ENCODE measurements at places on chromosomes 2 and 18.

DNA sequence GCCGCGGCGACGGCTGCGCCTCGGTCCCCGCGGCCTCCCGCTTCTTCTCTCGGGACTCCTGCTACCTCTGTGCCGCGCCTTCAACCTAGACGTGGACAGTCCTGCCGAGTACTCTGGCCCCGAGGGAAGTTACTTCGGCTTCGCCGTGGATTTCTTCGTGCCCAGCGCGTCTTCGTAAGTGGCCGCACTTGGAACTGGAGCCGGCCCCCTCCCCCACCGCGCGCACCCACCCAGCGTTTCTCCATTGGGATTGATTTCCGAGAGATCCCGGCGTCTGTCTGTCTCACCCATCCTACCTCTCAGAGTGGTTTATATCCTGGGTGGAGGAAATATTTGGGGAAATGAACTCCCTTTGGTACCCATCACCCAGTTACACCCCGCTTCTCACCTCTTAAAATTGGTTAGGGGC lies 498 bp downstream of the ITGAV start:
- no peak for DNase-seq

DNA sequence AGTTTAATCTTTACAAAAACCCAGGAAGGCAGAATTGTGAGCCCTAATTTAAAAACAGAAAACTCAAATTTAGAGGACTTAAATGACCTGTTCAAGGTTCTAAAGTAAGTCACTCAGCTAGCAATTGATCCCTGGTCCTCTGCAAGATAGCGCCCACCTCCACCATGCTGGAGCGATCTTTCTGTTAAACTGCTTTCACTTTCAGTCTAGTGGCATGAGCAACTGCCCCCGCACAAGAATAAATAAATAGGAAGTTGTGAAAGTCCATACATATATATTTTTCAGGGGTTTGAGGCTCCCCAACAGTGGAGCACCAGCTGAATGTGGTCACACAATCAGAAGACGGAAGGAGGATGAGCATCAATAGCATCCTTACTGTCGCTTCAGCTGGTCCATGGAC lies 217.9 kb downstream of the NAPG start:
- no peak for DNase-seq

DNA sequence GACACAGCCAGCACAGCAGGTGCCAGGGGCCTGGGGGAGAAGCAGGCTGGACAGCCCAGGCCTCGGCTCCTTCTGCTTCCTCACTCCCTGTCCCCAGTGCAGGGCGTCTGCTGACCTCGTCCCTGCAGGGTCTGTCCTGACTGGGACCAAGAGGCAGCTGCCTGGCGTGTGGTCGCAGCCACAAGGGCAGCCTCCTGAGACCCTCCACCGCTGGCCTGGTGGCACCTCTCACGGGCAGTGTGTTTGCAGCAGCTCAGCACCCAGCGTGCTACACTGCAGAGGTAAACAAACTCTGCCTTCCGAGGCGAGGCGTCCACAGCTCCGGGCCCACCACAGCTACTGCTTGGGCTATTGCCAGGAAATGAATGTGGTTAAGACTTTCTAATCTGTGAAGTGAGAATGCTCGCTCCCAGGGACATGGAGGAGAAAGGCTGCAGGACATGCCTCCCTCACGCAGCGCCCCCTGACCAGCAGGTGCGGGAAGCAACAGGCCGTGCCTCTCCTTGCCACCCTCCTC lies 46.1 kb upstream of the HPCAL1 start:
- DNase-seq, result no peak

GRCh38 chr2:11102956-11103860 lies 52.1 kb upstream of the SLC66A3 start:
- no peak for DNase-seq

DNA sequence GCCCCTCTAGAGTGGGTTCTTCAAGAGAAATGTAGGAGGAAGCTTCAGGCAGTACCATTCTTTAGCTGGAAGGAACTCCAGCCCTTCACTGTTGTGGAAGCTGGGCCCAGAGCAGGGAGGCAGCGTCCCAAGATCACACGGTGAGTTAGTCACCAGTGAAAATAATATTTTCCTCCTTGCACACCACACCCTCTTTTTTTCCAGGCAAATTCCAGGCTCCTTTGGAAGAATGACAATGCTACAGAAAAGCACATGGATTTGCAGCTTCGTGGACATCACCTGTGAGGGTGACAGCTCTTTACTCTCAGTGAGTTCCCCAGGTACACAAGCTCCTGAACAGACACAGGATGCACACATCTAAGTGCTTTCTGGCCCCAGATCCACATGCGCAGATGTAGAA lies 157.1 kb downstream of the COL6A3 start:
- no peak for DNase-seq

- no peak for DNase-seq
Observed at GRCh38 chr2:128746356-128746755, 427.7 kb upstream of the HS6ST1 start.

- no peak for DNase-seq
Observed at GRCh38 chr18:77784759-77785379, 535.2 kb downstream of the GALR1 start.

DNA sequence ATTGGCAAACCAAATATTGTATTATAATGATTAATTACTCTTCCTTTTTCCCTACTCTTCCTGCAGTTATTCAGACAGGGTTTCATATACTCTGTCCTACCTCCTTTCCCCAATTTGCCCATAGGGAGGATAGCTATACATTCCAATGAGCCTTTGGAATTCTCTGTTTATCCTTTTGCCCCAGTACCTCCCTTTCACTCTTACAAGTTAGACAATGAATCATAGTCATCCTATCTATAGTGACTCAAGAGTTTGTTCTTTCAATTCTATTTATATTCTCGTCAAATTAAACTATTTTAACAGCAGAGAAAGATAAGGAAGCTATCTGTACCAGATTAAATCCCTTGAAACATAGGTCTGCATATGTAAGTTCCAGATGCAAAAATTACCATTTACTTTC lies 437.5 kb downstream of the NR4A2 start:
- DNase-seq, result no peak

GRCh38 chr2:159153951-159154350 lies 132.6 kb downstream of the WDSUB1 start:
- DNase-seq, result no peak

GRCh38 chr18:79597831-79598632 lies 81.6 kb upstream of the CTDP1 start:
- no peak for DNase-seq

DNA sequence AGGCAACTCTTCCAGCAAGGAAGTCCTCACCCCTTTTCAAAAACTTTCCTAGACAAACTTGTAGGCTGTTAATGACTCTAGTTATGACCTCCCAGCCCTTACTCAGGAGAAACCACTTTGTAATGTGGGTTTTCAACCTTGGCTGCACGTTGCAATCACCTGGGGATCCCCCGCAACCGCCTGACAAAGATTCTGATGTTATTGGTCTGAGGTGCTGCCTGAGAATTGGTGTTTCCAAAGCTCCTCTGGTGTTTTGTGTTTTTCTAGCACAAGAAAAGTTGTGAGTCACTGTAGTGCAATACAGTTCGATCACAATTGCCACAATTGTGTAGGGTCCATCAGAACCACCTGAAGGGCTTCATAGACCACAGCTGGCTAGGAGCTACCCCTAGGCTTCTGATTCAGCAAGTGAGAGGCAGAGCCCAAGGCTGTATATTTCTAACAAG lies 121.6 kb downstream of the SP100 start:
- no peak for DNase-seq

DNA sequence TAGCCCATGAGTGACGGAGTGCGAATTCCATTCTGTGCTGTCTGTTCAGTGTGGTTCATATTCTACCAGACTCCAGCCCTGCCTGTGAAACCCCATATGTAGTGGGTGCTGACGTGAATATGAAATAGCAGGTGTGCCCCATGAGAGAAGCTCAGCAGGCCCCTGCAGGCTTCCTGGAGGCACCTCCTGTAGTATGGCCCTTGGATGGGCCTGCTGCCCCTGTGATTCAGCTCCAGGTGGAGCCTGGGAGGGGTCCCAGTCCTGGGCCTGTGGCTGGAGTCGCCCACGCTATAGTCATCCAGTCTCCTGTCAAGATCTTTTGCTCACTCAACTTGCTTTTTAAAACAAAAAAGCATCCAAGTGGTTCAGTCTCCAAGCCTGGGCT lies 125.5 kb downstream of the GLI2 start:
- no peak for DNase-seq

DNA sequence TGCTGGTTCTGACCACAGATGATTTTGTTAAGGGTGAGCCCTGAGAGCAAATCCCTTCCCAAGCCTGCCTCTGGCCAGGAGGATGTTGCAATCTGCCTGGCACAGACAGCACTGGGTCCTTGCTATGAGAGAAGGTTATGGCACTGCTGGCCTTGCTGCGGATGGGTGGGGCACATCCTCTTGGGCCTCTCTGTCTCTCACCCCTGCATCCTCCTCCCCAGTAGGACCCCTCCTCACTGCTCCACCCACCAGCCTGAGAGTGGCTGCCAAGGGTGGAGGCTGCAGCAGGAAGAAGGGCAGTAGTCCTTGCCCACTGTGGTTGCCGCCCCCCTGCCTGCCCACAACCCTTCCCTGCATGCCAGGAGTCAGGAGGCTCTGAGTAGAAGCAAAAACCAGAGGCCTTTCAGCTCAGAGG lies 180.9 kb downstream of the ZBTB7C start:
- DNase-seq, result no peak

GRCh38 chr2:149687052-149687427 lies 99.5 kb upstream of the MMADHC start:
- DNase-seq, result no peak

GRCh38 chr2:167708998-167709397 lies 538.4 kb downstream of the STK39 start:
- no peak for DNase-seq

- DNase-seq, result no peak
Observed at GRCh38 chr2:134401789-134402188, 147.9 kb downstream of the MGAT5 start.

- DNase-seq, result no peak
Observed at GRCh38 chr2:227524665-227525064, 52.7 kb downstream of the AGFG1 start.

DNA sequence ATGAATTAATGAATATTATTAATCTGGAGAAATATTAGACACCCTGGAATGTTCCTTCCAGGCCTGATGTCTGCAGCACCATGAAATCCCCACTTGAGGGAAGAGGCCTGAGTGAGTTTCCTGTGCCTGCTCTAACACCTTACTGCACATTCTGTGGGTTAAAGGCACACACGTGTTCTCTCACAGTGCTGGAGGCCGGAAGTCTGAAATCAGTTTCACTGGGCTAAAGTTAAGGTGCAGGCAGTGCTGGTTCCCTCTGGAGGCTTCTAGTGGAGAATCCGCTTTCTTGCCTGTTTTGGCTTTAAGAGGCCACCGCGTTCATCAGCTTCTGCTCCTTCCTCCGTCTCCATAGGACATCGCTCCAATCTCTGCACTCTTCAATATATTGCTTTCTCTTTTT lies 48.7 kb downstream of the ACKR3 start:
- no peak for DNase-seq

DNA sequence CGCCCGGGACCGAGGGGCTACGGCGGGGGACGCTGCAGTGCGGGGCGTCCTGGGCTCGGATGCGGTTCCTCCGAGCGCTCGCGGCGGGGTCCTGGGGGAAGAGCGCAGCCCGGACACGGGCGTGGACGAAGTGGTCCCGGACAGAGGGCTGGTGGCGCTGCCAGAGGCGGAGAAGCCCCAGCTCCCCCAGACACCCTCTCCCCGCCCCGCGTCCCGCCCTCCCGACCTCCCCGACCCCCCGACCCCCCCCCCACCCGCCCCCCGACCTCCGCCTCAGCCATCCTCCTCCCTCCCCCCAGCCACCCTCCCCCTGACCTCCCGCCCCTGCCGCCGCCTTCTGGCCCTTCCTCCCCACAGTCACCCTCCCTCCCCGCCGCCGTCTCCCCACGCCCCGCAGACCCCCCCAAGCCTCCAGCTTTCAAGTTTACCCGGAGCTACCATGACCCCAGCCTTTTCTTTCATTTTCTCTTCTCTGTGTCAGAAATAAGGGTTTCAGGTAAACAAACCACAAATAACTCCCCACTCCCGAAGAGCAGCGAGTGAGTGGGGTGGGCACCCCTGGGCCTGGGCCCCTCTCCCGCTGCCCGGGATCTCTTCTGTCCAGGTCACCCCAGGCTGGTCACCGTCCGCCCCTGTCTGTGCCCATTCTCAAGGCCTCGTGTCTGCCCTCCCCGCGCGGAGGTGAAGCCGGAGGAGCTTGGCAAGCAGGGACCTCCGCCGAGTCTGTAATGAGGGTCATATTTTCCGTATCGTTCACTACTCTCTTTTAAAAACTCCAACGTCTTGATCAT lies 5.1 kb downstream of the NFATC1 start:
- DNase-seq, result no peak

- no peak for DNase-seq
Observed at GRCh38 chr2:64840426-64840881, 148.7 kb upstream of the SLC1A4 start.

DNA sequence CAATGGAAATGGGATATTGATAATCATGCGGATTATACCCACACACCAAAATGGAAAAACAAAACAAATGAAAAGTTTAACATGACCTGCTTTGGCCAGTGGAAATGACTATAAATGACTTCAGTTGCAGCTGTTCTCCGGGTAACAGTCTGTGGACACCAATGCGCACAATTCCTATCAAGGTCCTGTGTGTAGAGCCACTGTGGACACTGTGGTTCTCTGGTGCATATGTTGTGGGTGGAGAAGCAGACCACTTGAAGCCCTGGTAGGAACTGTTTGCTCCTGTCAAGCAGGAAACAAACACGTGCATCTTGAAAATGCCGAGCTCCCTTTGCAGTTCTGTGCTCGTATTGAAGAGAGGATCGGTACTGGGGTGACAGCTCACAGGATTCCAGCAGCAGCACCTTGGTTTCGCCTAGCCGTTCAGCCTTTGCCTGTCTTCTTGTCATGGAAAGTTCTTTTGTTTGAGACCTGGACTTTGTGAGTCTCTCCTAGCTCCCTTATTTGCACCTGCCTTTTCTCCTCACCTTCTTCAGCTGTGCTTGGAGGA lies 32.9 kb downstream of the NCK2 start:
- DNase-seq, result no peak
